Stimulated activated CD4-positive, alpha-beta T cell treated with anti-CD3 and anti-CD28 coated beads, TNF-alpha, amount 100 ng/mL, for 24 hours (primary cell): ENCODE measurements at places on chromosomes 16 and 17.

DNA sequence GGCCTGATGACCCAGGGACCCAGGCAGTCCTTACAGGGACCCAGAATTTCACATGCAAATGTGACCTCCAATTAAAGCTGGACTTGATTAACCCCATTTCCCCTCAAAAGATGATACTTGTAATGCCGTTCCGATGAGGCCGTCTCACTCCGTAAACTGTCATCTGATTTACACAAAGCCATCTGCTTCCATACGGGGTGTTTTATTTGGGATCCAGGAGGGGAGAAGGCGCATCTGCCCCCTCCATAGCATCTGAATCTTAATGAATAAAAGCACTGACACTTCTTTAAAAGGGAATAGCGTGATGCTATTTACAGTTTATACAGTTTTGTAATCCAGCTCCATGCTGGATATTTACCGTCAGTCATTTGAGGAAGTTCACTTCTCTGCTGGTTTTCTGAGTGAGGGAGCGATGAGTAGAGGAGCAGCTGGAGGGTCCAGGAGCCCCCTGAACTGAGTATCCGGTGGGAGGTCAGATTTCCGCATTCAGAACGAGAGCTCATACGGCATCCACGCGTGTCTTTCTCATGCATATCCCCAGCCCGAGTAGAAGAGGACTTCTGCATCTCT, 452.7 kb downstream of the WWOX start:
- DNase-seq, result no peak

- no peak for DNase-seq
Observed at GRCh38 chr17:32689348-32689747, 187.6 kb downstream of the MYO1D start.

- no peak for DNase-seq
Observed at GRCh38 chr17:78172249-78173051, 4.1 kb downstream of the SYNGR2 start.

DNA sequence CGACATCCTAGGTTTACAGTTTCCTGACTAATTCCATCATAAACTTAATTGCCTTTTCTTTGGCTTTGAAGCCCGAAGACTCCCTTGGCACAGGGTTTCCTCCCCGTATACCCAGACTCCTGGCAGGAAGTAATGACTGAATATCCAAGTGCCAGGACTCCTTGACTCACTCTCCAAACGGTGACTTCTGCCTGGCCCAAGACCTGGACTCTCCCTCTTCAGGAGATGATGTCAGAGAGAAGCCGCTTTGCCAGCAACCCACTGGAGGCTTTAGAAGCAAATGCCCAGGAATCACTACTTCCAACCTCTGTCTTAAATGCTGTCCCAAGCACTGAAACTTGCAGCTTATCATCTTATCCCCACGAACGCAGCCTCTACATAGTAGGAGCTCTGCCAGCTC, 146.5 kb downstream of the RGS9 start:
- DNase-seq, result no peak

- no peak for DNase-seq
Observed at GRCh38 chr17:37506678-37507077, 17.0 kb downstream of the DUSP14 start.

GRCh38 chr17:59391021-59391420, 59.6 kb downstream of the YPEL2 start:
- DNase-seq, result no peak

DNA sequence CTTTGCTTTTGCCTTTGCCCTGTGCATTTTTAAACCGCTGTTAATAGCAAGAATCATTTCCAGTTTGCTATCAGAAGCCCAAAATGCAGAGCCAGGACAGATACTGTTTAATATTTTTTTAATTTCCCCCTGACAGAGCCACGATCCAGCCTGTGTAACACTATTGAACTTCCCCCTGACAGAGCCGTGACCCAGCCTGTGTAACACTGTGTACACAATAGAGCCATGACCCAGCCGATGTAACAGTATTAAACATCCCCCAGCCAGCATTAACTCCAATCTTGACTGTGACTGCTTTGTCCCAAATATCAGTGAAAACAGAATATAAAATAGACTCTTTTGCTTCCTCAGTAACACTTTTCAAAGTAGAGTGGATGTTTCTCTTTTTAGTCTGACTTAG, 607.9 kb upstream of the CDH5 start:
- no peak for DNase-seq
